Suppressor macrophage treated with lipopolysaccharide for 4 hours (primary cell): ENCODE measurements at places on chromosomes 16 and 17.

- DNase-seq: no peak
Measured at GRCh38 chr17:3512505-3513171, 36.8 kb downstream of the ASPA start.

- DNase-seq: no peak
Measured at GRCh38 chr17:41190328-41190727, 641 bp downstream of the KRTAP9-1 start.

DNA sequence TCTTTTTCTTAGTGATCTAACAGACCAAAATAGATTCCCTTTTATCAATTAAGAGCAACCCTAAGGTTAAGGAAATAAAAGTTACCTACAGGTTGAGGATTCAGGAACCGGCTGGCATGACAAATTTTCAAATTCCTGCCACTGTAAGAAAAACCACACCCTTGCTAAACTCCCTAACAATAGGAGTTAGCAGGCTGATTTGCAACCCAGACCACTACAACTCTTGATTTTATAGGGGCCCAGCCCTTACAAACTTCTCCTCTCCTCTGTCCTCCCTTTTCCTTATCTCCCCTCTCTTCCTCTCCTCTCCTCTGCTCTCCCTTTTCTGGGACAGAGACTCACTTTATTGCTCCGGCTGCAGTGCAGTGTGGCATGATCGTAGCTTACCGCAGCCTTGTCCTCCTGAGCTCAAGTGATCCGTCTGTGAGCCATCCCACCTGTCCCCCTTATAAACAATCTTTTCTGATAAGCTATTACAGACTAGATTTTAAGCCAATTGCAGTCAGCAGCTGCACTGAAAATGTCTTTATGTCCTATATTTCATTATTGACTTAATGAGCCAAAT, 418.9 kb downstream of the CDH8 start:
- DNase-seq: no peak

- DNase-seq: no peak
Measured at GRCh38 chr17:59341922-59342321, 10.5 kb downstream of the YPEL2 start.

- DNase-seq: no peak
Measured at GRCh38 chr17:79631640-79632431, 21.0 kb upstream of the RBFOX3 start.

DNA sequence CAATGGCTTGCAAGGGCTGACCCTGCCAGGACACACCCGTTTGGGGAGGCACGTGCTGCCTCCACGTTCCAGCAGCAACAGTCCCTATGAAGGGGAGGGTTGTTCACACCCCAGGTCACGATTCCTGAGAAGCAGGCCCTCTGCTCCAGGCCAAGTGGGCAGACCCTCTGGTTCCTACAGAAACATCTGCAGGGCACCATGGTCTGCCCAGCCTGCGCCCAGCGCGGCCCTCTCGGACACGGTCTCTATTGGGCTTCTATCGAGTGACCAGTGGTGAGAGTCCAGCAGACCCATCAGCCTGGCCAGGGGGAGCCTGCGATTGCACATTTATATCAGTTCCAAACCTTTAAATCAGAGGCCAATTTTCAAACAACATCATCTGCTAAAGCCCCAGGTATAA, 128.3 kb downstream of the ZNF423 start:
- DNase-seq: no peak

DNA sequence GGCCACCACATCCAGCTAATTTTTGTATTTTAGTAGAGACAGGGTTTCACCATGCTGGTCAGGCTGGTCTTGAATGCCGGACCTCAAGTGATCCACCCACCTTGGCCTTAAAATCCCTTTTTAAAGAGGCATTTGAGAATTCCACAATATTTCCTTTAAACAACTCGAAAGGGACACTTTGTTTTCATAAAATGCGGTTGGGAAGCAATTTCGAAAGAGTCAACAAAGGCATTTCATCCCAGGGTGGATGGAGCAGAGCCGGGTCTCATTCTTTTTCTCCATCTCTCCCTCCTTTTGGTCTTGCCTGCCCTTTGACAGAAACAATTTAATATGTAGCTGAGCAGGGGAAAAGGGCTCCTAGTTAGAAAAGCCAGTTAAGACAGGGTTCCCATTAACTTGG, 13.5 kb upstream of the COG1 start:
- DNase-seq: no peak

- peak; percentile 63 for DNase-seq
Measured at GRCh38 chr16:10181196-10182162, 749 bp downstream of the GRIN2A start.

DNA sequence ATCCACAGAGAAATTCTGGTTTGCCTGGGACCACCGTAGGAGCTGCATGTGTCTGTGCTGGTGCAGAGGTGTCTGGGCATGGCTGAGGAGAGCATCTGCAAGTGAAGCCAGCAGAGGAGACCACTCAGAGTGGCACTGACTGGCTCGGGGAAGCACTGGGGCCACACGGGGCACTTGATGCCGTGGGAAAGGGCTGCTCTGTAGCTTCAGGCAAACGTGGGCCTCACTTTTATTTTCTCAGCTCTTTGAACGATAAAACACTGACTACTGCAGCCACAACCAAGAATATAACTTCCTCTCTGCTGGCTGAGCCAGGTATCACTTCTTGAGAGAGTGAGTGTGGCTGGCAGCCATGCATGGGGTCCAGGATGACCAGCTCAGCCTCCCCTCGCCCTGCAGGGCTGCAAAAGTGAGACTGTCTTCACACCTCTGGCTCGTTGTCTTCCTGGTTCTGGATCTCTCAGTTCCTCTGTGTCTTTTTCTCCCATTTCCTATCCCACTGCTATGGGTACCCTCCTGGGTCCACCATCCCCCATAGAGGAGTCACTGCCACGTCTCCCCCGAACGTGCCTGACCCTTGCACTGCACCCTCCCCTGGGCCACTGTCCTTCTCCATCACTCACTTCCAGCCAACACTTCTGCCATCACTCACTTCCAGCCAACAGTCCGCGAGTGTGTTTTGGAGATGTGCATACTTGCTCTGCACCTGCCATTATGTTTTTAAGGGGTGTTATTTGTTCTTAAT, 201.4 kb upstream of the CHMP6 start:
- DNase-seq: no peak

DNA sequence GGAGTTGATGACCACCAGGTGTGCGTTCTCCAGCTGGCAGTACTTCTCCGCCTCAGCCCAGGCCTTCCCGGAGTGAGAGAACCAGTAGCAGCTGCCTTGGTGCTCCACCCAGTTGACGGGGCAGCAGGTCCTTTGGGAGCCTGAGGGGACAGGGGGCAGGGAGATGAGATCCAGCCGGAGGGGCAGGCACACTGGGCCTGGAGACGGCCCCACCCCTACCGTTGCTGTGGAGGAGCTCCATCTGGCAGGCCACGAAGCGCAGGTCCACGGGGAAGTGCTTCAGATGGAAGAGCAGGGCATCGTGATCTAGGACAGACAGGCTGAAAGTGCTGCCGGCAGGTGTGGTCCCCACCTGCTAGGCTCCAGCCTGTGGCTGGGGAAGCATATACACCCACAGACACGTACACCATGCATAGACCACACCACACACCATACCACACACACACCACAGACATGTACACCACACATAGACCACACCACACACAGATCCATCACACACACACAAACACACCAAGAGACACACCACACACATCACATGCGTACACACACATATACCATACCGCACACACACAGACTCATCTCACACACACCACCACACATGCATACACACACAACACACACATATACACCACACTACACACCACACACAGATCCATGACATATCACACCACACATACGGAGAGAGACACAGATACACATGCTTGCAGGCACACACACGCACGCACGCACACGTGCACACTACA, 7.4 kb downstream of the ASGR2 start:
- no peak for DNase-seq

GRCh38 chr16:12206098-12206748, 229.7 kb downstream of the SNX29 start:
- DNase-seq: peak; percentile 28

- no peak for DNase-seq
Measured at GRCh38 chr17:13403982-13404946, 197.5 kb downstream of the HS3ST3A1 start.

- peak; percentile 39 for DNase-seq
Measured at GRCh38 chr17:27379888-27380533, 76.2 kb upstream of the KSR1 start.

DNA sequence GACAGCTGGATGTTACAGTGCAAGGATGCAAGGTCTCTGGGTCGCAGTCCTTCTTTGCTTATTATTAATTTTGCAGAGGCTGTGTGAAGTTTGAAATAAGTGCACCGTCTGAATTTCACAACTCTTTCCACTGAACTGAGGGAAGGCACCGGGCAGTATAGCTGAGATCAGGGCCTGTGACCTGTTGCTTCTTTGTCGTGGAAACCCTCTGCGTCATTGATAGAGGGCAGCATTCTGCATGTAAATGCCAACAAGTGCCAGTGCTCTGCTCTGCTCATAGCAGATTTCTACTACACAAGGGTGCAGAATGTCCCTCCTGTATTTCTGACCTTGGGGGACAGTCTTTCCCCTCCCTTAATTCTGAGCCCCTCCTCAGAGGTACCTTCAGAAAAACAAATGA, 26.0 kb downstream of the CD300LF start:
- peak; percentile 77 for DNase-seq

DNA sequence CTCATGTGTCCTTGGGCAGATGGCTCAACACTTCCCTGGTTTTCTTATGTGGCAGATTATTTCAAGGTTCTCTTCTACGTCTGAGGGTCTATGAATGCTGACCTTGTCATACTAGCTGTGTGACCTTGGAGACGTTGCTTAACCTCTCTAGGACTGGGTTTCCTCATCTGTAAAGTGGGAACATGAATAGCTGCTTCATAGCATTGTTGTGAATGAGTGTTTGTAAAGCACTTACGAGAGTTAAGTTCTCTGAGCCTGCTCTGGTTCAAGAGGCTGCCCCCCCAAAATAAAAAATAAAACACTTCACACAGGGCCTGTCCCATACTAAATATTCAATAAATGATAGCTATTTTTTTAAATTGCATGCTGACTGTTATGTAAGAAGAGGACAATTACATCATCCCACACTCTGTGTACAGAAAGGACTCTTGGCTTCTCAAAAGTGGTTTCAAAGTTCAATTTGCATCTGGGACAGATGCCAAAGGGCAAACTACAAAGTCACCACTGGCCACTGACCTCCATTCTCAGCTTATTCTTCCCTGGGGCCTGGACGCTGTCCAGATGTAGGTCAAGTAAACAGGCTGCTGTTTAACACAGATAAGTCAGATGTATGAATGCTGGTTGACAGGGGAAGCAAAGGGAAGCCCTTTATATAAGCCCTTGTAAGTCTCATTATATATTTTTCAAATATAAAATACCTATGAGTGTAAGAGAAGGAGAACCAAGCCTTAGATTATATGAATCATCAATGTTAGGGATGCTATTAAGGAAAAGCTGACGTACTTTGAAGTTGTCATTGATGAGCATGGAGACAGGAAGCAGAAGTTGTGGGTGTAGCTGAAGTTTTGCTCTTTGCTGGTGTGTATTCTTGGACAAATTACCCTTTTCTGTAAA, 15.4 kb upstream of the NDEL1 start:
- peak; percentile 86 for DNase-seq

- DNase-seq: no peak
Measured at GRCh38 chr17:15231851-15232516, 33.1 kb downstream of the PMP22 start.

DNA sequence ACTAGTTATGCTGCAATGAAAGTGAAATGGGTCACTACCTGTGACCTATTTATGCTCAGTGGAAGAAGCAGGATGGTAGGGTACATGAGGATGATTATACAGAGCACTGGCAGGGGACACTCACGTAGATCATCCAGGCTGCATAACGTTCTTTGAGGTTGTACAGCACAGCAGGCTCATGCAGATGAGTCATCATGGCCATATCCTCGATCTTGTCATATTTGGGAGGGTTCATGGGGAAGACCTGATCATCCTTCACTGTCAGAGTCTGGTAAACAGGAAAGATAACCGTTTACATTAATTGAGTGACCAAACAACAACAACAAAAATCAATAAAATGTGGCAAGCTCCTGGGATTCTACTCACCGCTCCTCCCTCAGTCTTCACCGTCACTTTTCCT, 2.1 kb downstream of the MYH2 start:
- DNase-seq: no peak

GRCh38 chr17:4833941-4834680, 971 bp downstream of the MINK1 start:
- peak; percentile 73 for DNase-seq

DNA sequence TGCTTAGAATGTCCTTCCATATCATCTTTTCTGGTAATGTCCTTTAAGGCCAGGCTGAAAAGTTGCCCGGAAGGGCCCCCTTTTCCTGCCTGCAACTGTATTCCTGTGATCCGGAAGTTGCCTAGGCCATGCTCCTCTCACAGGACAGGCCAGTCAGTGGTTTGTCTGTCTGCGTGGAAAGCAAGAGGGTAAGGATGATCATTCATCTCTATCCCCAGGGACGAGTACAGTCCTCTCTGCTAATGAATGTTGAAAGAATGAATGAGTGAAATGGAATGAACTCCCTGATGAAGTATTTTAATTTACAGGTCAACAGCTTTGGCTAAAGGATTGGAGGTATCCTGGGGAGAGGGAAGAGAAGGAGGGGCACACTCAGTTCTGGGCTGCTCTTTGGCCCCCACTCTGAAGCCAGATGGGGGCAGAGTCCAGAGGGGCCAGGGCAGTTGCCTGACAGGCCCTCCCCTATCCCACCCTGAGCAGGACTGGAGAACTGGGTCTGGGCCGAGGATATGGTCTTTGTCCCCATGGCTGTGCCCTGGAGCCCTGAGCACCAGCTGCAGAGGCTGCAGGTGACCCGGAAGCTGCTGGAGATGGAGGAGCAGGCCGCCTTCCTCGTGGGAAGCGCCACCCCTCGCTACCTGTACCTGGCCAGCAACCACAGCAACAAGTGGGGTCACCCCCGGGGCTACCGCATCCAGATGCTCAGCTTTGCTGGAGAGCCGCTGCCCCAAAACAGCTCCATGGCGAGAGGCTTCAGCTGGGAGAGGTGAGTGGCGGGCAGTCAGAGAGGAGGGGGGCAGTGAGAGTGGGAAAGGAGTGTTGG, 3.2 kb downstream of the AOC3 start:
- DNase-seq: no peak

DNA sequence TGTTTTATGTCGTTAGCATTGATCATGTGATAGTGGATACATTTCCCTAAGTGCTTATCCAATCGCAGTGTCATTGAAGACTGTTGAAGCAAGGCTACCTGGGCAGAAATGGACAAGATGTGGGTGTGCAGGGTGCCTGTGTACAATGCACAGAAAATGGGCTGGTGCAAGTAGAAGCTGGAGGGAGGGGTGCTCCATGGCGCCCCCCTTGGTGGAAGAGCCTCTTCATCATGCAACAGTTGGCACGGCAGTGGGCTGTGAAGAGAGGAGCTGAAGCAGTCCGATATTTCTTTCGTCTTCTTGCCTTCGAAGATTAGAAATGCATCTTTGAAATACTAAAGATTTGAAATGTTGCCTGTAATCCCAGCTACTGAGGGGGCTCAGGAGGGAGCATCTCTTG, 100.5 kb downstream of the PLCG2 start:
- DNase-seq: peak; percentile 19

- no peak for DNase-seq
Measured at GRCh38 chr17:58637011-58637570, 54.8 kb downstream of the TEX14 start.

DNA sequence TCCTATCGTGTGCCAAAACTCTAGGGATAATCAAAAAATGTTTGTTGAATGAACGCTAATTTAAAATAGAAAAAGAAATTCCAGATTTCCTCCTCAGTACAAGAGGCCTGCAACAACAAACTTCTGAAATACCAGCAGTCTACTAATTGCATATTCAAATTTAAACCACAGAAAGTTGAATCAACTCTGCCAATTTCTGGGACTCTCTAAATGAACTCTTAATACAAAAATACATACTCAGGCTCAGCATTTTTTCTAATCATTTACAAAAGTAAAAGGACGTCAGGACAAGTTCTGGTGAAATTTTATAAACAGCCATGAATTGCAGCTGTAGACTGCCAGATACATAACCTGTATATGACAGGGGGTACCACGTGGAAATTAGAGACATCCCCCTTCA, 49.0 kb downstream of the KANSL1 start:
- no peak for DNase-seq
